ENCODE measurements at places on chromosomes 4 and X. TPM values are rescaled to one million over a fixed set of nuclear protein-coding genes. Genes with fewer than 3 reads are reported as not detected.

Gene CMC4
- 13.1 TPM for polyA plus RNA-seq

Gene SLC10A6
- polyA plus RNA-seq: 0.40 TPM

Gene MCF2
- polyA plus RNA-seq: 0.15 TPM

Gene ADAM29
- polyA plus RNA-seq: not detected

All from mammary epithelial cell (primary cell).